ENCODE measurements at places on chromosomes 4 and X.

DNA sequence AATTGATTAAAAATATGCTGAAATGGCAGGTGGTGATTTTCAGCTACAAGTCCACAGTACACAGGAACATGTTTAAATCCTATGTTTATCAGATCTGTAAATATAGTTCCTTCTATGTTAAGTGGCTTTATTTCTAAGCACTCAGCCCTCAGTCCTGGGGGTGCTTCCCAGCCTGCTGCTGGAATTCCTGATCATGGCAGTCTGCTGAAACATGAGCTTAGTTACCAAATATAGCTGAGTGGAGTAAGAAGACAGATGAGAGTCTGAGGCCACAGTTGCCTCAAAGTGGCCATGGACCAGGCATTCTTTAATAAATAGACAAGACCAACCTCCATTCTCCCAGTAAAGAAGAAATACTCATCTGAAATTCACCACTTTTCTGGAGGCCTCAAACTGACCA, 17.1 kb upstream of the DDX60 start:
- DNase-seq, result no peak

DNA sequence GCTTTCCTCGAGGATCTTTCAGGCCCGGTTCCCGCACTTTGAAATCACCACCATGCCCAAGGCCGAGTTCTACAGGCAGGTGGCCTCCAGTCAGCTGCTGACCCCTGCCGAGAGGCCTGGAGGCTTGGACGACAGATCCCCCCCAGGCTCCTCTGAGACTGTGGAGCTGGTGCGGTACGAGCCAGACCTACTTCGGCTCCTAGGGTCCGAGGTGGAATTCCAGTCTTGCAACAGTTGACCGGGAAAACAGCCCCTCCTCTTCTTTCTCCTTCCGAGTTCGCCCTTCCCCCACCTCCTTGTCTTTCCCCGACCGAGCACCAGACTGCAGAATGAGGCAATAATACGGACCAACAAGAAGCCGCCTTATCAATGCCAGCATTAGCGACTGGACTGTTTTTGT, 54.4 kb downstream of the ELF4 start:
- DNase-seq, result no peak

DNA sequence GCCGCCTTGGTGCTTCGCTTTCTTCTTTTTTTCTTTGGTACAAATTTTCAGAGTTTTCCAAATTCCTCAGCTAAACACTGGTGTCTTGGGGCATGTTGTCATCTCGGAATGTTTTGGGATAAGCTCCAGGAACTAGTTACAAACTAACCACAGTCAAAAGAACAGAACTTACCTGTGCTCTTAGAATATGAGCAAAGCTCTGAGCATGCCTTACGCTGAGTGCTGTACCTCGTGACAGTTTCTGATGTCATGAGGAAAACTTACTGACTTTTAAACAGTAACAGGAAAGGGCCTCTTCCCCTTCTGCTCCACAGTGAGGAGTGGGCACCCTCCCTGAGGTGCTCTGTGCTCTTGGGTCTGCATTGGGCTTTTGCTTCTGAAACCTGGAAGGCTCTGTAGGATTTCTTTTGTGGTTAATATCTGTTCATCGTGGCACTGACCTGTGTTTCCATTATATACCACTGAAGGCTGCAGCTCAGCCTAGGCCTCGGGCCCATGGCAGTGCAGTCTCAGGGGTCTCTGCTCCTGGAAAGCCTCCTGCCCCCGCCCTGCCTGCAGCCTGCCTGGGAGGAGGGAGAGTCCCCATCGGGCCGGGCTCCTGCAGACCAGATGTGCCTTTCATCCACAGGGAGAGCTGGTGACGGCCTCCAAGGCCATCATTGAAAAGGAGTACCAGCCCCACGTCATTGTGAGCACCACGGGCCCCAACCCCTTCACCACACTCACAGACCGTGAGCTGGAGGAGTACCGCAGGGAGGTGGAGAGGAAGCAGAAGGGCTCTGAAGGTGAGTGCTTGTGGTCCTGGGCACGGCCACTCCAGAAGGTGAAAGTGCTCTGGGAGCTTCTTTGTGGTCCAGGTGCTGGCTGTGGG, 48.7 kb downstream of the NOP14 start:
- no peak for DNase-seq

DNA sequence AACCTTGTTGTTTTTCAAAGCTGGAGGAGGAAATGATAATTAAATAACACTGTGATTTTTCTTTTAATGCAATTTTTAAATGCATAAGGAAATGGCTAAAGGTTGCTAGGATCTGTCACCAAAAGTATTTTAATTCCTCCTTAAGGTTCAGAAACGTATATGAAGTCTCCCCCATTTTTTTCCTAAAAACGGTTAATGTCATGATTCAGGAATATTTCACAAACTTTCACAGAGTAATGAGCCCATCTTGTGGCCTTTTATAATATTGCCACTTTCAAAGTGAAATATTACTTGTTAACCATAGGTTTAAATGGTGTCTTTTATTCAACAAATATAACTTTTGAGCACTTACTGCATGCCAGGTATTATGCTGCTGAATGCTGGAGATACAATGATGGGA, 99.5 kb upstream of the USP38 start:
- DNase-seq, result no peak

Measured in stimulated activated CD8-positive, alpha-beta memory T cell treated with anti-CD3 and anti-CD28 coated beads, Interleukin-15, amount 100 ng/mL, for 48 hours (primary cell).